ENCODE measurements at places on chromosomes 6 and 20.

DNA sequence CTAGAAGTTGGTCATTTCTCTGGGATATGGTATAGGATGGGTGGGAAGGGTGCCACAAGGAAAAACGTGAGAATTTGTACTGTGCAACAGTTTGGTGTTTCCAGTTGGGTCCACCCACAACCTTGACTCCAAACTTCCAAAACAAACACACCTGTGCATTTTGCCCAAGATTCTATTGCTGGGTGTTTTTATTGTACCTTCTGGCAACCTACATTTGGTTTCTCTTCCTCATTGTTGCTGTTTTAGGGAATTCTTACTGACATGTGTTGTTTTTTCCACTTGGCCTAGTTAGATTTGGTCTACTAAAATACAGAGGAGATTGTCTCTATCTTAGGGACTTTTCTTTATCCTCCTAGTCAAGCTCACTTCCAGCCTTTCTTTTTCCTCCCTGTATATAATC is 16.7 kb downstream of the TULP4 start:
- no peak for DNase-seq

DNA sequence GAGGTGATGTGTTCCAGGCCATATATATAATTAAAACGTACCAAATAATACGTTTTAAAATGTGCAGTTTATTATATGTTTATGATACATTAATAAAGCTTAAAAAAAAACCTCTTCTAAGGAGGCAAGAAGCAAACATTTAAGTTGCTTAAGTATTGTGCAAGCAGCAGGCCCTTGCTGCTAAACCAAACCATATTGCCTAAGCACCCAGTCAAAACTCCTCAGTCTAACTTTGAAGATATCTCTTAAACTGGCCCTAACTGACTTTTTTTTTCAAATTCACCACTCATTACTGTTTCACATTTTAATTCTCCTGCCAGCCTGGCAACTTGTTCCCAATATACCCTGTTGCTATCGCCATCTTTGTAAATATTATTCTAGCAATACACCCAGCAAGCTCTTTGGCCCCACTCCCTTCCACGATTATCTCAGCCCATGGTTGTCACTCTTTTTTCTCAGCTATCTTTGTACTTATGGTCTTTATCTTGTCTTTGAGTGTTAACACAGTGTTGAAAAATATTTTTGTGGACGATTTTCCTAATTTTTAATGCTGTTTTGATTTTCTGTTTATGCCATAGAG is 60.9 kb downstream of the C6orf58 start:
- DNase-seq, result no peak

- DNase-seq, result no peak
These were observed 85.6 kb upstream of the RIN2 start for GRCh38 chr20:19672498-19672897.

GRCh38 chr6:113027780-113028179 is 680.6 kb downstream of the RFPL4B start:
- DNase-seq, result no peak

DNA sequence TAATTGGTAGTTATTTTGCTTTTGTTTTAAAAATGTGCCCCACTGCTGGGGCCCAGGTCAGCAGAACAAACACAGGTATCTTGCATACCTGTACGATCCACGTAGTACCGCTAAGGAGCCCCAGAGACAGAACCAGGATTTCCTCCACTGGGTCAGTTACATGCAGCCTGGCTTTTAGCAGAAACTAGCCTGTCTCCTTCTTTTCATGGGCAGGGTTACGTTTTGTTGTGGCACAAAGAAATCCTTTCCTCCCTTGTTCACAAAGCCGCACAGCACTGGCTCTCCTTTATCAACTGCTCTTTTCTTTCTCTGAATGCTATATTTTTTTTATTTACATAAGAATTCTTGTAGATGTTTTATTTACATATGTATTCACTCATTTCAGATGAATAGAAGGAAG is 190.3 kb upstream of the POU3F2 start:
- no peak for DNase-seq

Data from activated gamma-delta T cell treated with anti-CD3 and anti-CD28 coated beads, Interleukin-2, amount 50 U/mL, for 16 hours (primary cell).